T-cell (primary cell): ENCODE measurements at places on chromosomes 6 and 20. TPM values are rescaled to one million over a fixed set of nuclear protein-coding genes. Genes with fewer than 3 reads are reported as not detected.
A peak's percentile ranks its signal among the peaks of the same experiment; 100 is the strongest.

- no peak overlapping the region for H3K27ac ChIP-seq
- no peaks in the 10 kb centered on the region for H3K36me3 ChIP-seq
- DNase-seq, result no peak
- peak overlapping the region; percentile 22 for H3K4me3 ChIP-seq
Measured at GRCh38 chr6:33857093-33857931, 53.5 kb upstream of the MLN start.

- H3K4me1 ChIP-seq, result no peaks in the 10 kb centered on the region
- DNase-seq, result no peak
- no peaks in the 10 kb centered on the region for H3K36me3 ChIP-seq
- H3K27me3 ChIP-seq, result no peaks in the 10 kb centered on the region
Measured at GRCh38 chr6:130996635-130997034, 66.4 kb downstream of the EPB41L2 start.

The TMEM74B gene
- not detected for total RNA-seq

DNA sequence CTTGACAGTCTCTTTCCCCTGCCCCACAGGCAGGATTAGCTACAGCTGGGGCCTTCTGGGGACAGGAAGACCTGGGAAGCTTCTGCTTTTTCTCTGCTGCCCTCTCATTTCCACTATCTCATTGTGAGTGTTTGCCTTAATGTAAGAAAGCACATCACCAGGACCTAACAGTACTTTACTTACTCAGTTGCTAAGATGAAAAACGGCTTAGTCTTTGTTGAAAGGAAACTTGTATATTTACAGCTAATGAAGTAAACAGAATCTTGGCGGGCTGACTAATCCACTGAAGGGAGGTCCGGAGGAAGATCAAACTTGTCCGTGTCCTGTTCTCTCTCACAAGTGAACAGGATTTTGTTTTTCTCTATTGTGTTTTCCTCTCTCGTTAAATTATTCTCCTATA lies 128.6 kb downstream of the SOD2 start:
- no peaks in the 10 kb centered on the region for H3K36me3 ChIP-seq
- DNase-seq, result no peak
- no peak overlapping the region for H3K4me3 ChIP-seq
- H3K27ac ChIP-seq, result no peak overlapping the region

GRCh38 chr6:10621213-10621612 lies 73.2 kb downstream of the C6orf52 start:
- H3K27ac ChIP-seq, result no peak overlapping the region
- H3K4me1 ChIP-seq, result no peaks in the 10 kb centered on the region
- H3K27me3 ChIP-seq, result no peaks in the 10 kb centered on the region
- DNase-seq, result no peak

The XKR7 gene
- not detected for total RNA-seq

DNA sequence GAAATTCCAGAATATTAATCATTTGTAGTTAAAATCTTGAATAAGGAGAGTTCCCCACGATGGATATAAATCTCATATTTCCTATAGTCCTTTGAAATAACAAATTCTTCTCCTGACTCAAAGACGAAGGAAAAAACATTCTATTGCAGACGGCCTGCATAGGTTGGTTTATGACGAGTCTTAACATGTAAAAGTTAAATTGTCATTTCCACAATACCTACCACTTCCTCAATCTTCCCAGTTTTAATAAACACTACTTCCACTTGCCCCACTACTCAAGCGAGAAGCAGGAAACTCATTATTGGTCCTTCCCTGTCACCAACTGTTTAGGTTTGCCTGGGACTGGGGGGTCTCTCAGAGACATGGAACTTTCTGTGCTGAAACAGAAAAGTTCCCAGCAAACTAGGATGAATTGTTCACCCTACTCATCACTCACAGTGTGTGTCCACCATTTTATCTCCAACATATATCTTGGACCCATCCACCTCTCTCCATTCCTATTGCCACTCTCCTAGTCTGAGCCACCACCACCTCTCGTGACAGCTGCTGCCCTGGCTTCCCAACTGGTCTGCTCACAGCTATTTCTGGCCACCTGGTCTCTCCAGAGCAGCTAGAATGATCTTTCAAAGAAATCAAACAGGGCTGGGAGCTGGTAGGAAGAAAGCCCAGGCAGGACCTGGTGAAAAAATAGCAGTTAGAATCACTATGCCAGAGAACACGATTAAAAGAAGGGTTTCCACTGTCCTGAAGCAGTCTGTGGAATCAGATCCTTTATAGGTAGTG lies 15.1 kb upstream of the ZSCAN9 start:
- DNase-seq, result no peak
- H3K4me1 ChIP-seq, result peaks cover 2% of the 10 kb centered on the region
- H3K4me3 ChIP-seq, result no peak overlapping the region
- no peak overlapping the region for H3K27ac ChIP-seq
- no peaks in the 10 kb centered on the region for H3K36me3 ChIP-seq

- peaks cover 2% of the 10 kb centered on the region for H3K36me3 ChIP-seq
- no peaks in the 10 kb centered on the region for H3K4me1 ChIP-seq
- no peak for DNase-seq
- no peak overlapping the region for H3K4me3 ChIP-seq
- no peak overlapping the region for H3K27ac ChIP-seq
- H3K27me3 ChIP-seq, result no peaks in the 10 kb centered on the region
Measured at GRCh38 chr6:38099221-38099620, 279.7 kb downstream of the ZFAND3 start.

GRCh38 chr20:61053889-61054288 lies 198.2 kb upstream of the CDH4 start:
- DNase-seq, result no peak
- no peaks in the 10 kb centered on the region for H3K27me3 ChIP-seq
- no peaks in the 10 kb centered on the region for H3K36me3 ChIP-seq
- H3K4me1 ChIP-seq, result no peaks in the 10 kb centered on the region
- no peak overlapping the region for H3K27ac ChIP-seq

GRCh38 chr6:156347246-156347645 lies 429.9 kb upstream of the ARID1B start:
- no peaks in the 10 kb centered on the region for H3K36me3 ChIP-seq
- H3K4me3 ChIP-seq, result no peak overlapping the region
- no peaks in the 10 kb centered on the region for H3K4me1 ChIP-seq

The NEU1 gene
- 29.2 TPM for total RNA-seq

- H3K27ac ChIP-seq, result peak overlapping the region; percentile 65
- H3K27me3 ChIP-seq, result no peaks in the 10 kb centered on the region
- no peaks in the 10 kb centered on the region for H3K36me3 ChIP-seq
- no peak overlapping the region for H3K4me3 ChIP-seq
- DNase-seq, result no peak
Measured at GRCh38 chr6:14278006-14278405, 160.4 kb downstream of the CD83 start.
